Islet precursor cell (in vitro differentiated cells): ENCODE measurements at places on chromosomes 6 and 20.
A peak's percentile ranks its signal among the peaks of the same experiment; 100 is the strongest.

GRCh38 chr6:135251498-135252441 is 70.7 kb downstream of the MYB start:
- peak; percentile 78 for DNase-seq

DNA sequence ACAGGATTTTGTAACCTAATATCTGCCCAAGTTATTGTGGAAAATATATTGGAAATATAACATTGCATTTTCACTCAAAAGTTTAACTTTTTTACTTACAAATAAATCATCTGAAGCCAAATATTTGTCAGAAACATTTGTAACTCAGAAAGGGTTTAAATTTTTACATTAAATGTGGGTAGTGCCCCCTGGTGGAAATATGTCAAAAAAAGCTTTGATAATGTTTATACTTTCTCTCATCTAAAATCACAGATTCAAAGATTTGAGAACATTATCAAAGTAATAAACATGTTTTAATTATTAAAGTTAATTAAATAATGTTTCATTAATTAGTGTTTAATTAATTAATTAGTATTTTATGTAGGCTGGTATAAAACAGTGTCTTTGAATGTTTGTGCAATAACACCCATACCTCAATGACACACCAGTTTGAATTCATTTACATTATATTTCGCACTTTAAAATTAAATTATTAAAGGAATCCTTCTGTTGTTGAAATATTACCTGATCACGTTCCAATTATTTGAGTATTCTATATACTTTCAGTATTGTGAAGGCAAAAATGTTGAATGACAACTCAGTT is 320.1 kb upstream of the FKBP1C start:
- DNase-seq: no peak

DNA sequence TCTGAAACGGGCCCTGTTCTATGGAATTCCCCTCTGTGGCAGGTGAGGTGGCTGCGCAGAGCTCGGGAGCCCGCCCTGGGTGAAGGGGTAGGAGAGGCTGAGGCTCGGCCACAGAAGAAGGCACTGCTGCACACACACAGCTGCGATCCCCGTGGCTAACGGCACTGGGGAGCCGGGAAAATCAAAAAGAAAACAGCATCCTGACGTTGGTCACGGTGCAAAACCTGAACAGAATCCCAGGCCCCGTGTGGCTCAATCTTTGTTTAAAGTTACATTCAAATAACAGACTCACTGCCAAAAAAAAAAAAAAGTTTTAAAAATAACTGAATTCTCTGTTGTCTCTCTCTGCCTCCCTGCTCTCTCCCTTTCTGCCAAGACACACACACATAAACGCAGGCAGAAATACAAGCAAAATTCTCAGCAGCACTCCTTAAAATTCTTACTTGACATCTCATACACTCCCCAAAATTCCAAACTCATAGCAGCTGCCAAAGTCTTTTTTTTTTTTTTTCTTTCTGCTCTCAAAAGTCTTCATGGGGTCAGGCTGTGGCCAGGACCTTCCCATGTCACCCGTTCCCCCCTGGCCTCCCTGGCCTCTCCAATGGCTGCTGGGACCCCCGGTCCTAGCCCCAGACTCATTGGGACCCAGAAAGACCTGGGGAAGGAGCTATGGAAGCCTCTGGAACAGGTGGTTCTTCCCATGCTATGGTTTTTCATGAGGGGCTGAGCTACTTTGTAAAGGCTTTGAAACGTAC is 248.8 kb downstream of the TTLL2 start:
- no peak for DNase-seq

GRCh38 chr20:40915756-40916155 is 112.9 kb upstream of the TOP1 start:
- no peak for DNase-seq

DNA sequence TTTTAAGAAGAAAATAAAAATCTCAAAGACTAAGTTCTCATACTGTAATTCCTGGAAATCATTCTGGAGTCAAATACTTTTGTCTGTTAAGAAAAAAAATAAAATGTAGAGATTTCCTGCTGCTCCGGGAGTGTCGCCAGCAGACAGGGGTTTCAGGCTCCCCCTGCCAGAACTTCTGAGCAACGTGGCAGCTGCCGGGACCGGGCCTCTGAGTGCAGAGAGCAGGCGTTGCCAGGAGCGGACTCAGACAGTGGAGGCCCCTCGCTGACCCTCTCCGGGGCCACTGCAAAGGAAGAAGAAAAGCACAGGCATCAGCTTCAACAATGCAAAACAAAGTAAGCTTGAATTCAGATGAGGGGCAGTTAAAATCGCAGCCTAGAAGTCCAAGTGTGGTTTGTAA is 95.5 kb downstream of the THBS2 start:
- DNase-seq: no peak

GRCh38 chr6:158938811-158939254 is 61.2 kb downstream of the RSPH3 start:
- DNase-seq: peak; percentile 85

- no peak for DNase-seq
Measured at GRCh38 chr6:18676548-18676947, 289.4 kb downstream of the RNF144B start.

DNA sequence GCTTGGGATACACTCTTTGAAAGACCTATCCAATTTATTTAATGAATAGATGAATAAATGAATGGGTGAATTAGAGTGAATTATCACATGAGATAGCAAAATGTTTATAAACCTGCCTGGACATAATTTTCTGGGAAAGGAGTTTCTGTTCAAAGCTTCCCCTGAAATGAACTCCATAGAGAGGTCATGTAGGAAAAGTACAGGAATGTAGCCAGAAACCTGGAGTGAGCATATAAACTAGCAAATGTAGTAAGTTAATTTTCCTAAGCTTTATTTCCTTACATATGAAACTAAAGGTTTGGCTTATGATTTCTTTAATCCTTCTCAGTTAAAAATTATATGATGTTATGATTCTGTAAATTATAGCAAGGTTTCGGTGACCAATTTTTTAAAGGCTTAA is 380.3 kb upstream of the RSPO3 start:
- no peak for DNase-seq

DNA sequence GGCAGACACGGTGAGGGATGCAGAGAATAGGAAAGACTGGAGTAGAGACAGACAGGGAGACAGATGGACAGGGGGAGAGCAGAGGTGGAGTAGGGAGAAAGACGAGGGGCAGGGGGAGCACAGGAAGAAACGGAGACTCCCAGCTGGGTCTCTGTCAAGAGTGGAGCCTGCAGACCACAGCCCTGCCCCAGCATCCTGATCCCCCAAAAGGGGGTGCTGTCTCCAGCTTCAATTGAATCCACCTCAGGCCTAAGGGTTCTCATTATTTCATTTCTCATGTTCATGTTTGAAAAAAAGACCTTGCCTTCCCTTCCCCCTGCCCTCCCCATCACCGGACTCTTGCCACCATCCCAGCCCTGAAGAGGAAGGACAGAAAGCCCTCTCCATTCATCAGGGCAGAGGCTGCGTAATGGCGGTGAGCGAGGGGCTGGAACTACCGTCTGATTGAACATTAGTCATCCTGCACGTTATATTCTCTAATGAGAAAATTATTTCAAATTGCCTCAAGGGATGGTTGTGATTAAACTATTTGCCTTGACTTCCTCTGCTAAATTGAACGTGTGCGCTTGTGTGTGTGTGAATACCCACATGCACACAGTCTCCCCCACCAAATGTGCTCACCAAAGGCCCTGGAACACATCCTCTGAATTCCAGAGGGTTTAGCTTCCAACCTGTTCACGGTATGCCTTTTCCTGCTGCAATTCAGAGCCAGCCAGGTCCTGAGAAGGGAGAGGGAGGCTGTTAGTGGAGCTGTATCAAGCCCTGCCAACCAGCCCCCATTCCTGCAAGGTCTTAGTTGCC is 98.3 kb downstream of the CDC5L start:
- no peak for DNase-seq

DNA sequence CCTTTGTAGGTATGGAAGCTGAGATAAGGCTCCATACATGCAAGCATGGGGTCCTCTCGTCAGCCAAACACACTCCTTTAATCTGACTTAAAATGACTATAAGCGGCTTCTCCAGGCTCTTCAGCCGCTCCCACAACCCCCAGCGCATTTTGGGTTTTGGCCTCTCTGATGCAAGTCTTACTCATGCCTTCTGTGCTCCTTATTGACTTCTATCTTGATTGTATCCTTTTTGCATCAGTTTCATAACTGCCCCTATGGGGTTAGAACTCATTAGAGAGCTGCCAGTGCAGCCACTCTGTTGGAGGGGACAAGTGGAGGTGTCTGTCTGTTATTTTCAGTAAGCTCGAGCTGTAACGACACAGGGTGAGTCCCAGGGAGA is 70.1 kb upstream of the TAB2 start:
- no peak for DNase-seq
